ENCODE measurements at places on chromosomes 16 and 17.

DNA sequence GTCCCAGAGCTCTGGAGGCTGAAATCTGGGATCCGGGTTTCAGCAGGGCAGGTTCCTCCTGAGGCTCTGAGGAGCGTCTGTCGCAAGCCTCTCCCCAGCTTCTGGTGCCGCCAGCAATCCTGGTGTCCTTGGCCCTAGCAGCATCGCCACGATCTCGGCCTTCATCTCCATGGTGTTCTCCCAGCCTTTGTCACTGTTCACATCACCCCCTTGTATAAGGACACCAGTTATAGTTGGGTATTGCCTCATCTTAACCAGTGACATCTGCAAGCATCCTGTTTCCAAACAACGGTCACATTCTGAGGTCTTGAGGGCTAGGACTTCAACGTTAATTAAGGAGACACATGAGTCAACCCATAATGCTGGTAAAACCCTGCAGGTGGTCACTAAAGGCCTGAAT is 2.8 kb upstream of the PPP1R27 start:
- no peak for DNase-seq

DNA sequence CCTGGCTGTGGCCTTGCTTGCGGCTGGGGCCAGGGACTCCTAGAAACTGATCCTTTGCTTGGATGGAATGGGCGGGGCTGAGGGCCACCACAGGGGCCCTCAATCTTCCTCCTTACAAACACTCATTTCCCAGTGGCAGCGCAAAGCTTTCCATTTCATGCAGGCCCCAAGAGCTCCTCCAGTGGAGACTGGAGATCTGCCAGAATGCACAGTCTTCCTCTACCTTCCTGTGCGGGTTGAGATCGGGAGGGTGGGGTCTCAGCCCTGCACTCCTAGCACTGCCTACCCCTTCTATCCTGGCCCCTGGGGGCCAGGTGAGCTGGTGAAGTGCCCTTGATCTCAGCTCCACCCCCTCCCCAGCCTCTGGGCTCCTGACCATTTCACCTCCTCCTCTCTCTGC is 1.7 kb downstream of the NRN1L start:
- DNase-seq, result no peak

DNA sequence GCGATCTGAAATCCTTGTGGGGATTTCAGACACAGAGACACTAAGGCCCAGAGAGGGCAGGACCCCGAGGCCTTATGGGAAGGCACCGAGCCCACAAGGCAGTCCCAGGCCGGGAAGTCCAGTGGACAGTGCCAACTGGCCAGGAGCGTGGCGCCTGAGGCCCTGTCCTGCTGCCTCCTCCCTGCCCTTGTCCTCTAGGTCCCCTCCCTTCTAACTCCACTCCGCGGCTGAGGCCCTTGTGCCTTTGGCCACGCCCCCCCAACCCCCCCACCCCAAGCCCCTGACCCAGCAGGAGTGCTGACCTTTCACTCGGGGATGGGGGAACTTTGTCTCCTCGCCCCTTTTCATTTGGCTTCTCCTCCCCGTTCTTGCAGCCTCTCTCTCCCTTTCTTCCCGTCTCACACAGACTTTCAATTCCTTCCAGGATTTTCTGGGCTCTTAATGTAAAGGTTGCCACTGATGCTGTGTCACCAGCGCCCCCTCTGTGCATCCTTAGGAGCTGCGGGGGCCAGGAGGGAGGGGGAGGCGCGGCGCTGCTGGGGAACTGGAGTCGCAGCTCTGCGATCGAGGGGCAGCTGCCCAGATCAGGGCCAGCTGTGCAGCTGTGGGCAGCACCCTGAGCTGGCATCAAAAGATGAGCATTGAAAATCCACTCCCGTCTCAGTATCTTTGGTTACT is 29.1 kb downstream of the CRHR1 start:
- DNase-seq, result no peak

- no peak for DNase-seq
These were observed 24.9 kb upstream of the CRYM start for GRCh38 chr16:21302898-21303528.
